NCI-H1417 treated with DMSO at 0.1 percent for 48 hours (cell line): ENCODE measurements at places on chromosomes 11 and 22.

DNA sequence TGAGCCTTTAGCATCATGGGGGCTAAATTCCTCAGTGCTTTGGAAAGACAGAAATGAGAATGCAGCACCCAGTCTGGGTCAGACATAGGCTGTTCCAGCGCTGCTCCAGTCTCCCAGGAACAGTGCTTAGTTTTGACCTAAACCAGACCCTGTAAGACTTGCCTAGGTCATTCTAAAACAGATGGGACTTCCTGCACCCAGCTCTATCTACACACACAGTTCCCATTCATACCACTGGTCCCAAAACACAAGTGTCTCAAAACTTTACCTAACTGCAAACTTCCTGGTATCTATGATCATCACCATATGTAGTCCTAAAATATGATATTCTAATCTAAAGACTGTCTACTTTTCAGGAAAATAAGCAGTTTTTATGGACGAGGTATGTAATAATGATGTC lies 37.9 kb downstream of the PRCP start:
- no peak for DNase-seq

DNA sequence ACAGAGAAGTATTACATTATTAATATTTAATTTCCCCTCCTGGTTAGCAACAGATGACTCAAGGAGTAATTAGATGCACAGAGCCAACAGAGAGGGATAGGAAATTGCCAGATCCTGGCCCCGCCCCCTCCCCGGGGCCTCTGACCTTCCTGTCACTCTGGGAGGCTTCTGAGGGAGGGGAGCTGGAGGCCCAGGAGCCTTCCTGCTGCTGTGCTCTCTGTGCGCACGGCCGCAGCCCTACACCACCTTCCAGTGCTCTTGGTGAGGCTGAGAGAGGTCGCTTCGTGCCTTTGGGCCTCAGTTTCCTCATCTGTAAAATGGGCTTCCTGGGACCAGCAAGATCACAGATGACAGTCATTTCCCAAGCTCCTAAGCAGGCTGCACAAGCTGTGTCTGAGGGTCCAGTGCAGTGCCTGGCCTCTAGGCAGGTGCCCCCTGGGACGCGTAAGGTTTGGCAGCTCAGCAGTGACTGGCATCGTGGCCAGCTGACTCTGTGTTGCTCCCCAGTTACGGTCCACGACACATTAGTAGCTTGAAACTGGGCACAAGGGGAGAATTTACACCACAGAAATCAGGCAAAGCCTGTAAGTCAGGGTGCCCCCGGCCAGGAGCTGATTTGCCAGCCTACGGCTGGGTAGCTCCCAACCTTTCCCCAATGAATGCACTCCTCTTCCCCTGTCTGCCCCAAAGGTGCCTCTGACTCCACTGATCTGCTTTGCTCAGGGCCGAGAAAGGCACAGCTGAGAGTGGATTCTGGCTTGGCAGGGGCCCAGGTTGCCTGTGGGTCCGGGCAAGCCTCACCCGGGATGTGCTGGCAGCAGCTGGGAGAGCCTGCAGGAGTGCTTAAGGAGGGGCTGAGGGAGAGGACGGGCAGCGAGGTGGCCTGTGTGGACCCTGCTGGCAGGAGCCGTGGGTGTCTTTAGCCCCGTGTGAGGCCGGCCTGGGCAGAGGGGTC lies 2.3 kb downstream of the ADORA2A start:
- no peak for DNase-seq

GRCh38 chr11:94553938-94554337 lies 10.2 kb downstream of the FUT4 start:
- no peak for DNase-seq

GRCh38 chr22:20060700-20061480 lies 19.2 kb upstream of the DGCR8 start:
- DNase-seq: no peak

DNA sequence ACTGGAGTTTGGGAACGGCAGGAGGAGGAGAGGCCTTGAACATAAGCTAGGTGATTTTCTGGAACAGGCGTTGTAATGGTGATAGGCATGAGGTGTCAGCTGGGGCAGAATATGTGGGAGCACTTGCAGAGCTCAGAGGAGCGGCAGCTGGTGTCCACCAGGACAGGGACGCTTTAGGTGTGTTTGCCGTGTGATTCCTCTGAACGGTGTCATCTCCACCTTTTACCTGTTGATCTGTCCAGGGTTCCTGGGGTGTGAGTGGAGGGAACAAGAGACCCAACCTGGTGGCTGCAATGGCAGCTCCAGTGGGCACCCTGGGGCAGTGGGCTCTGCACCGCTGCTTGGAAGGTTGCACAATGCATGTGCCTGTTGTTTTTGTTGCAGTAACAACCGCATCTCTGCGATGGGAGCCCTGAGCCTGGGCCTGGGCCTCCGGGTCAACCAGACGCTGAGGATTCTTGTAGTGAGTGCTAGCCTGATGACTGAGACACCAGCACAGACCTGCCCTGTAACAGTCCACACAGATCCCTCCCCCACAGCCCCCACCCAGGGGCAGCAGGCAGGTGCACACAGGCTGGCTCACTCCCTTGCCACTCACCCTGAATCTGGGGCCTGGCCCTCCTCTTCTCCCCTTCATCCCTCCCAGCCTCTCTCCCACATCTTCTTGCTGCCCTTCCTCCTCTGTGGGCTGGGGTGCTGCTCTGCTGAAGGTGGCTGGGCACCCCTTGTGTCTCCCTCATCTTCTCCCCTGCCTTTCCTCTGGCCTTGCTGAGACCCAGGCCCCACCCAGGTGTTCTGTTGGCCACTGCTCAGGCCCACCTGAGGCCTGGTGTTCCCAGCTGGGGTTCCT lies 9.2 kb downstream of the LRRC74B start:
- no peak for DNase-seq

DNA sequence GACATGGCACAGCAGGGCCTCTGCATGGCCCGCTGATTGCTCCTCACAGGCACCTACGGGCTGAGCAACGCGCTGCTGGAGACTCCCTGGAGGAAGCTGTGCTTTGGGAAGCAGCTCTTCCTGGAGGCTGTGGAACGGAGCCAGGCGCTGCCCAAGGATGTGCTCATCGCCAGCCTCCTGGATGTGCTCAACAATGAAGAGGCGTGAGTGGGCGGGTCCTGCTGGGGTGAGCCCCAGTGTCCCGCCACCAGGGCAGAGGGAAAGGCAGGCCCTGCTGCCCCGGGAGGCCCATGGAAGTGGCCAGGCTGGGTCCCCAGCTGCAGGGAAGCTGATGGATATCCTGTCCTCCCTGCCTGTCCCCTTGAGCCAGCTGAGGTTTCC lies 18.6 kb upstream of the DGCR8 start:
- DNase-seq: no peak

GRCh38 chr11:64296830-64297698 lies 3.1 kb upstream of the CATSPERZ start:
- DNase-seq: no peak

- no peak for DNase-seq
These were observed 43.2 kb upstream of the YPEL1 start for GRCh38 chr22:21778705-21779363.

GRCh38 chr11:95531116-95531515 lies 258.5 kb downstream of the FAM76B start:
- DNase-seq: no peak

GRCh38 chr22:46463435-46464227 lies 73.8 kb downstream of the CELSR1 start:
- no peak for DNase-seq

- no peak for DNase-seq
These were observed 53.8 kb downstream of the CASP12 start for GRCh38 chr11:104844451-104844850.
